ENCODE measurements at places on chromosomes 6 and 20.

DNA sequence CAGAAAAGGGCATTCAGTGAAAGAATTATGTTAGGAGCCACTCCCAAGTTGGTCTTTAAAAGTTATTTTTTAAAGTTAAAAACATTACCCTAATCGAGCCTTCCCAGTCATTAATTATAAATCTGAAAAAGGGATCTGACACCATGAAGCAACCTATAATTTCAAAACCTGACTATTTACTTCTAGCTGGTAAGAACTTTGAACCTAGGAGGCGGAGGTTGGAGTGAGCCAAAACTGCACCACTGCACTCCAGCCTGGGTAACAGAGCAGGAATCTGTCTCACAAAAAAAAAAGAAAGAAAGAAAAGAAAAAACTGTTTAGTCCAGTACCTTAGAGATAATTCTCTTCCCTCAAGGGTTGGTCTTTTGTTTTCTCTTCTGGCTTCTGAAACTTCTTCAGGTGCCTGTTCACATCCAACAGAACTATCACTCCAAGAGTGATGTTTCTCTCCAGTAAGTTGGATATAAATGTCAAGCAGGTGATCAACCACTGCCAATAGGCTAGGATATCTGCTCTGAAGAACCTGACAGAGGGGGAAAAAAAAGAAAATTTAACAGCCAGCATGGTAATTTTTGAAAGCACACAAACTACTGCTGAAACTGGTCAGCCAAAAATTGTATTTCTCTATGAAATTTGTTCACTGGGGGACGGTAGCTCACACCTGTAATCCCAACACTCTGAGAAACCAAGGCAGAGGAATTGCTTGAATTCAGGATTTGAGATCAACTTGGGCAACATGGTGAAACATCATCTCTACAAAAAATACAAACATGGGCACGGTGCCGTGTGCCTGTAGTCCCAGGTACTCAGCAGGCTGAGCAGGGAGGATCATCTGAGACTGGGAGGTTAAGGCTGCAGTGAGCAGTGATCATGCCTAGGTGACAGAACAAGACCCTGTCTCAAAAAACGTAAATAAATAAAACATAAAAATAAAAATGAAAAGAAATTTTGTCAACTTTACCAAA is 38.2 kb downstream of the MDN1 start:
- DNase-seq = no peak

DNA sequence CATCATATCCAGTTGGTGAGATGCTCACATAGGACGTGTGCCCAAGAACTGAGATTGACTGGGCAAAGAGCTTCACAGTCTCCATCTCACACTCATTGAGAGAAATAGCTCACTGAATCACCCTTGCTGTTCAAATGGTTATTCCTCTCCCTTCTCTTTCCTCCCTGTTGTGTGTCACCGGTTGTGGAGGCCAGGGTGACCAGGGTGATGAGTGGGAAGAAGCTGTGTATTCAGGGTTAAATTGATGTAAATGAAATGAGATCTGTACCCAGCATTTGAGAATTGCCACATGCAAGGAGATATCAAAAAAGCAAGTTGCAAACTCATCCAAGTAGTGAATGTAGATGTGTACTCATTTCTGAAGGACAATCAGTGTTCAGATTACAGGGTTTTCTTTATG is 36.6 kb upstream of the VAPB start:
- DNase-seq = no peak

GRCh38 chr6:29990931-29991330 is 48.6 kb downstream of the HLA-A start:
- DNase-seq = no peak

- no peak for DNase-seq
Measured at GRCh38 chr6:148700741-148701311, 46.0 kb upstream of the UST start.

DNA sequence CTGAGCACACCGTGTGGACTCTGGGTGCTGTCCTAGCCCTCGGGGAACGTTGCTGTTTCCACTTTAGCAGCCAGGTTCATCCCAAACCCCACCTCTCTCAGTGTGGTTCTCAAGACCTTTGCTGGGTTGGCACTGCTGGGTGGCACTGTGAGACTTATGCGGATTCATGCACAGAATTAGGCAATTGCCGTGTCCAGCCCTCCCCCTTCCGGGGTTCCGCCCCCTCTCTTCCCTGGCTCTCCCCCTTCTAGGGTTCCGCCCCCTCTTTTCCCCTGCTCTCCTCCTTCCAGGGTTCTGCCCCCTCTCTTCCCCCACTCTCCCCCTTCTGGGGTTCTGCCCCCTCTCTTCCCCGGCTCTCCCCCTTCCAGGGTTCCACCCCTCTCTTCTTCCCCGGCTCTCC is 39.8 kb upstream of the SLCO4A1 start:
- no peak for DNase-seq

- DNase-seq = no peak
Measured at GRCh38 chr6:37838219-37838921, 18.8 kb downstream of the ZFAND3 start.

- DNase-seq = no peak
Measured at GRCh38 chr6:156359912-156360311, 417.3 kb upstream of the ARID1B start.

GRCh38 chr6:143018955-143019354 is 41.7 kb upstream of the AIG1 start:
- DNase-seq = no peak
